Mammary epithelial cell (primary cell): ENCODE measurements at places on chromosomes 5 and 9. TPM values are rescaled to one million over a fixed set of nuclear protein-coding genes. Genes with fewer than 3 reads are reported as not detected.

- DNase-seq, result no peak
These were observed 55.2 kb upstream of the PCA3 start for GRCh38 chr9:76709020-76709419.

DNA sequence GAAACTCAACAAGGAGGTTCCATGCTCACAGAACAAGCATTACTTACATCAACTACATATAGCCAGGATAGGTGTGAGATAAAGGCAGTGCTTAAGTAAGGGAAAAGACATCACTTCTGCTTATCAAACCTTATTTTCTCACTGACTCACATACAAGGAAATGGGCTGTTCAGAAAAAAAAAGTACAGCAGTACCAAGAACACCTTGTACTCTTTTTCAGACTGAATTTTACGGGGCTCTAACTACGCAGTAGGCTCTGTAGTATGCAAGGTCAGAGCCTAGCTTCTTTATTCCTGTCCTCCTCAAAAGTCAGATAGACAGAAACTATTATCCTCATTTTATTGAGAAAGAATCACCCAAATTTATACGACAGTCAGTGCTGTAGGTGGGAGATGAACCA, 5.8 kb downstream of the PSMB7 start:
- no peak for DNase-seq

DNA sequence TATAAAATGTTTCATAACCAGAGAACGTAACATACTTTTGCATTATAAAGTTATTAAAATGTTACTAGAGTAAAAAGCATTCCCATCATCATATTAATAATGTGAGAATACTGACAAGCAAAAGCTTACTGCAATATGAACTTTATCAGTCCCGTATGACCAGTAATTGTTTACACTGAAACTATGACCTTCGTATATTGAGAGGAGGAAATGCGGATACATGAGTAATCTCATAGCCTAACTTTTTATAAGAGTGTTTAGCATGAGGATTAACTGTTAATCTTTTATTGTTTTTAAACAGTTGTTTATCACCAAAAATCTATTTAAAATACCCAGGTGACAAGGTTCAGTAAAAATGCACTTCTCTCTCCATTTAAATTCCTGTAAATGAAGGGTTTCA, 272.4 kb downstream of the SLF1 start:
- DNase-seq, result no peak

GRCh38 chr5:44390351-44390750, 1.1 kb upstream of the FGF10 start:
- no peak for DNase-seq

FAM200C gene
- polyA plus RNA-seq, result 1.3 TPM
